Stimulated activated CD8-positive, alpha-beta memory T cell treated with anti-CD3 and anti-CD28 coated beads, Interleukin-7, amount 100 ng/mL, for 48 hours (primary cell): ENCODE measurements at places on chromosomes 13 and 19.

DNA sequence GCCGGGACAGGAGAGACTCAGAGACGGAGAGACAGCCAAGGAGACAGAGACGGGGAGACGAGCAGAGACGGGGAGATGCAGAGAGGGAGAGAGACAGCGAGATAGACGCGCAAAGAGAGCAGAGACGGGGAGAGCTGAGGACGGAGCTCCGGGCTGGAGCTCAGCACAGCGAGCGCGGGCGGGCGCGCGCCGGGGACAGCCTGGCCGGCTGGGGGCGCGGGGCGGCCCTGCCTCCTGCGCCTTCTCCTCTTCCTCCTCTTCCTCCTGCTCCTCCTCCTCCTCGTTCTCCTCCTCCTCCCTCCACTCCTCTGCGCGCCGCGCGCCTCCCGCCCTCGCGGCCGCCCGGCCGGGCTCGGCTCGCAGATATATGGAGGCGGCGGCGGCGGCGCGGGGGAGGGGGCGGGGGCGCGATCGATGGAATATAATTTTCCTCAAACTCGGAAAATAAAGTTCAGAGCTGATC lies at the start of gene ERFL:
TSS of gene ERFL (minus strand) at position 229 of the 463 bp plus-strand sequence. CDS start 15,530 bp downstream, outside the sequence.
- DNase-seq, result no peak

GRCh38 chr13:109874484-109875454 lies 88.4 kb upstream of the IRS2 start:
- DNase-seq, result no peak

DNA sequence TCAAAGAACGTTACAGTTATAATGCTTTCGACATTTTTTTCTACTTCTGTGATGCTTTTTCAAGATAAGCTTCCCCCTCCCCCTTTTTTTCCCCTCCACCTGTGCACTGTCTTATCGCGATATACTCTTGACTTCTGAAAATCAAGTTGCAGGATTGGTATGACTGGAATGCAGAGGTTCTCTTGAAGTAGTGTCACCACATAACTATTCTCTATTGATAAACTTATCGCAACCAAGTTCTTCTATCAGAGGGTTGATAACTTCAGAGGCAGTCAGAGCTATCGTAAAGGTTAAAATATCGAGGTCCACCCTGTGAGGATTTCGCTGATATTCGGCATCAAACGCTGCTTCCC lies 820 bp downstream of the EID2 start:
- no peak for DNase-seq

DNA sequence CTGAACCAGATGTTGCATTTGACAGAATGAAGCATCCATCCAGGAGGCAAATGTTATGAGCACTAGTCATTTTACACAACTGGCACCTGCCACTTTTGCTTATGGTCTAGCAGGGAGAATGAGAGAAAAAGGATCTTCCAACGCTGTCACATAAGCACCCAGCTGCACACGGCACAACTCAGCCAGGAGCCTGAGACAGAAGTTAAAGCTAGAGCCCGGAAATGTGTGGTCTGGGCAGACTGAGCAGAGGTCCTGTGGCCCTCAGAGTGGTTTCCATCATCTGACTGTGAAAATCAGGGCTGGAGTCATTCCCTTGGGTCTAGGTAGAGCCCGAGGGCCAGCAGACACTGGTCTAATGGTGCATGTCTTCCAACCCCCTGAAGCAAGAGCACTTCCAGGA lies 78.4 kb upstream of the XPO4 start:
- DNase-seq, result no peak

DNA sequence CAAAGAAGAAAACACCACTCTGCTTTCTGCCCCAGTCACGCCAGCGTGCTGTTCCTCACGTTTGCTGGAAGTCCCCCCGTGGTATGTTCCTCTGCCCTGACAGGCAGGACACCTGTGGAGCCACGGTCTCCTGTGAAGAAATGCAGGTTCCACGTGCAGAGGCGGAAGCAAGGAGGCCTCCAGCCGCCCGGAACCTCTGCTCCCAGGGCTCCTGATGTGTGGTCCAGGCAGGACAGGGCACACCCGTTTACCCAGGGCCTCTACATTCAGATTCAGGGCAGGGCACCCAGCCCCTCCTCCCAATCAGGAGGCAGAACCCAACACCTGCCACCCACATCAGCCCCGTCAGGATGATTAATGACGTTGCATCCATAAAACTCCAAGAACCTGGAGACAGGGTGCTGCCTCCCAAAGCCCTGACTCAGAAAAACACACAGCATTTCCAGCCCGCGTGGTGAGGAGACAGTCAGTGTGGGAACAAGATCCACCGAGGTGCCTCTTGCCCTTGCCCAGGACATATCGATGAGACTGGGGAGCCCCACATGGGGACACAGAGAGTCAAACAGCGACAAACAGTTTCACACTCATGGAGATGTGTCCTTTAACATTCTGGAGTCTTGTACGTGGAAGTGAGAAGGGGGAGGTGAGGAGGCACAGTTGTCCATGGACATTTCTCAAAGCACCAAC lies 76.2 kb downstream of the COL4A1 start:
- no peak for DNase-seq

GRCh38 chr19:36771261-36772231 lies 1.1 kb downstream of the ZNF850 start:
- no peak for DNase-seq

- no peak for DNase-seq
Measured at GRCh38 chr19:42334697-42335373, 9.4 kb downstream of the MEGF8 start.

DNA sequence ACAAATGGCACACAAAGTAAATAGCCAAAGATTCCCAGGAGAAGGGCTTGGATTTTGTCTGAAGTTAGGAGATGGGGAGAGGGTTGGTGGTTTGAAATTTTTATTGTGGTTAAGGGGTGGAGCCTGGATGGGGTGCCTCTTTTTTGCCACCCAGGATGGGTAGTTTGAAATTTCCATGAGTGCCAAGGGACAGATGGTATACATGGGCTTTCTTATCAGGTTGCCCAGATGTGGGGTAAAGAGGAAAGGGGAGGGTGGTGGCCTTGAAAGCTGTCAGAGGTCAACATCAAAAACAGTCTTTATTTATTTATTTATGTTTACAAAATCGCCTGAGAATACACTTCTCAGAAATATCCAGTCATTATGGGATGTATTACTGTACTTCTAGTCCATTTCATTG lies 46.2 kb downstream of the LMO7 start:
- no peak for DNase-seq

- no peak for DNase-seq
Measured at GRCh38 chr19:48779636-48780035, 24.3 kb downstream of the FGF21 start.

GRCh38 chr13:112131081-112131712 lies 64.2 kb downstream of the SOX1 start:
- DNase-seq, result no peak

DNA sequence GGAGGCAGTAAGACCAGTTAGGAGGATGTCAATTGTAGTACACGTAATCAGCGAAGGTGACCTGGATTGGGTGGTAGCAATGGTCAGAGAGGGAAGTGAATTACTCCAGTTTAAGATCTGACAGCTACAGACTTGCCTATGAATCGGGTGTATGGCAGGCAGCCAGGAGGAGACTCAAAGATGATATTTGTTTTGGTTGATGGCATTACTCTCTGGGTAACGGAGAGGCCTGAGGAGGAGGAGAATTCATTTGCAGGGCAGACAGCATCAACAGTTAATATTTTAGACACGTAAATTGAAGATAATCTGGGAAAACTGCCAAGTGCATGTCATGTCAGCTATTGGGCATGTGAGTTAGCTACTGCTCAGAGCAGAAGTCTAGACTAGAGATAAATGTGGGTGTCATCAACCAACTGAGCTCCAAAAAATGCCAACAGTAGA lies 109.2 kb downstream of the SGCG start:
- DNase-seq, result no peak

GRCh38 chr13:111270126-111270525 lies 50.3 kb upstream of the TEX29 start:
- DNase-seq, result no peak
